ENCODE measurements at places on chromosomes 6 and 20.

- no peak for DNase-seq
Measured at GRCh38 chr6:30795549-30796293, 51.4 kb upstream of the IER3 start.

DNA sequence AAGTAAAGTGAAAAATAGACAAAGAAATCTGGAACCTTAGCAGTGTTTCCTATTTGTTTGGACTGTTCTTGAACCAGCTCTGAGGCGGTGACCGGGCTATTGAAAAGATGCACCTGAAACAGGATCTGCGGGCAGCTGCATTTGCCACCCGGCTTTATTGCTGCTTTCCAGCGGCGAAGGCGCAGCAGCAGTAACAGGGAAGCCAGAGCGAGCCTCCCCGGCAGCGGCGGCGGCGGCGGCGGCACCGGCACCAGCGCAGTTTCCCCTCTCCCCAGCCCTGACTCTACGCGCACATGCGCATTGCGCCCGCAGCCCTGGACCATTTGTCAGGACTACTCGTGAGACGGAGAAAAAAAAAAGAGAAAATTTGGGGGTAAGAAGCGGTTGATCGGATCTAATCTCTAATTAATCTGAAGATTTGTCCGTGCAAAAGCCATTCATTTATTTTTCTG lies at the start of gene L3MBTL3:
TSS of gene L3MBTL3 (plus strand) at position 290 of the 452 bp plus-strand sequence. CDS start 24,119 bp downstream, outside the sequence.
- DNase-seq: peak; percentile 89

GRCh38 chr20:51378171-51378928 lies 164.2 kb downstream of the NFATC2 start:
- DNase-seq: peak; percentile 20

GRCh38 chr6:32971581-32972352 lies 3.4 kb downstream of the BRD2 start:
- peak; percentile 100 for DNase-seq

DNA sequence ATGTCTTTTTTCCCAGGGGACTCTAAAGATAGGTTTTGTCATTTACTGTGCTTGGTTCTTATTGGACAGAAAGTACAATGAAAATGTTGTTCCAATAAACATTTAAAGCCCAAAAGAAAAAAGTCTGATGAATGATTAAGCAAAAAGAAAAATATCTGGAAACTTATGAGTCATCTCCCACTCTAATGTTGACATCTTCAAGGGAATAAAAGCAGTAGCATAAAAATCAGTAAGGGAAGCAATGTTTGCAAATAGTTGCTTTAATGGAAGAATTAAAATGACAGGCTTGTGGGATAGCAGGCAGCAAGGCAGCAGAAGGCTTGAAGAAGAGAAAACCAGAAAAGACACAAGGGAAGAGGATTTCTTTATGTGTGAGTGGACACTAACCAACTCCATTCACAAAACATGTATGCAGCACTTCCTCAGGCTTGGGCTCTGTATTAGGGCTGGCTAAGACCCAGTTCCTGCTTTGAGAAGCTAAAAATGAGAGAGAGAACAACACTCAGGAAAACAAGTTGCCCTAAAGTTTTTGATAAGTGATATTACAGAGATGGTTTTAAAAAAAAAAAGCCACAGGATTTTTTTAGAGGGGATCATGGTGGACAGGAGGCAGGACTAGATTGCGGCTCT lies 263.2 kb upstream of the NT5E start:
- DNase-seq: no peak

- no peak for DNase-seq
Measured at GRCh38 chr6:18101873-18102272, 20.6 kb downstream of the NHLRC1 start.

DNA sequence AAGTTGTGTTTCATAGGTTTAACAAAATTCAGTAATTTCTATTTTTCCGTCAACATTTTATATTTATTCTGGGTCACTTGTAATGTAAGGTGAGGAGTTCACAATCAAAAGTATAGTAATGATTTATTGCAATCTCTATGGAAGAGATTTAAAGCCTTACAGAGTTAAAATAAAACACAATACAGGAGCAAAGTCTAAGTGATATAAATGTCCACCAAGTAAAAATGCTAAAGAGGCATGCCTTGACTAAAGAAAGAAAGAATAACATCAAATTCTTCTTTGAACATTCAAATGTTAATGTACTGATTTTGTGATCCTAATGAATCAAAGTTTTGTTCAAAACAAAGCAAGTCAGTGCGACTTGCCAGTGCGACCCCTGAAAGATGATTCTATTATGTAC lies 61.5 kb downstream of the REPS1 start:
- no peak for DNase-seq

GRCh38 chr20:1418350-1418749 lies 25.5 kb upstream of the FKBP1A start:
- no peak for DNase-seq

DNA sequence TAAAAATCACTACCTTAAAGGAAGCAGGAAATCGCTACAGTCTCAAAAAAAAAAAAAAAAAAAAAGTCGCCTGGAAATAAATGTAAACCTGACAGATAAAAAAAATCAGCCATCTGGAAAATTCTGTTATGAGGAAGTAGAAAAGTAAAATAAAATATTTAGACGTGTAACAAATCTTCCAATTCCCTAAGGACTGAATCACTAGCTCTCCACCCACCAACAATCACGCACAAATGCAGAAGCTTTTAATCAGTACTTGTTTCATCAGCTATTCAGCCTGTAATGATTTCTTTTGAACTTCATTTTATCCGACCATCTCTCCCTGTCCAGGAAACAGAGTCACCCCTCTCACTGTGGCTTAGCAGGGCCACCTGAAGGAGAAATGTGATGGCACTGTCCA lies 59.0 kb downstream of the SLC23A2 start:
- DNase-seq: no peak

DNA sequence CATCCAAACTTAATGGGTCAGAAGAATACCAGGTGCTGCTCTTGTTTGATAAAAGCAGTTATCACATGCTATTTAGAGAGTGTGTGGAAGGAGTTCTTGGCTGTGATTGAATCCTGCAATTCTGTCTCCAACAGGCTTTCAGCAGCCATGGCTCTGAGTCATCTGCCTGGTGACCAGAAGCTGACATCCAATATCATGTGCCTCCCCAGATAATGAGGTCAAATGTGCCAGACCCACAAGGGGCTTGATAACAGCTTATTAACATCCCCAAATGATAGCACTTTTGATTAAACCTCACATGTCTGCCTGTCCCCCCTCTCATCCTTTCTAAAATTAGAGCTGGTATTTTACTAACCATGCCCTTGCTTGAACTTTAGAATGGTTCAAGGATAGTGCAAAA lies 175.7 kb upstream of the PLN start:
- no peak for DNase-seq

GRCh38 chr6:67883500-67884366 lies 751.3 kb upstream of the ADGRB3 start:
- no peak for DNase-seq

DNA sequence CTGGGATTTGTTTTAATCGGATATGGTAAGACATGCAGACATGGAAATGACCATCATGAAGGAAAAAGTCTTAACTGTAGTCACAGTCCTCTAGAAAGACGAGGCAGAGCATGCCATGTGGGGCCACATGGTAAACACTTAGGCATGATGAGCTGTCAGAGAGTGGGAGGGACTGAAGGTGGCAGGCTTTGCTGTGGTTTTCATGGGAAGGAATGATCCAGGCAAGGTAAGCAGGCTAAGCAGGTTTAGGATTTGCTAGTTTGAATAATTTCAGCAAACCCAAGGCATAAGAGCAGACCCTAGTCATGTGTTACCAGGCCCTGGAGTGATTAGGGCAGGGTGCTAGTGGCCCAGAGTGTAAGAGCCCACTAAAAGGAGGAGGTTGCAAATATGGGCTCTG lies 47.2 kb upstream of the STMND1 start:
- no peak for DNase-seq

DNA sequence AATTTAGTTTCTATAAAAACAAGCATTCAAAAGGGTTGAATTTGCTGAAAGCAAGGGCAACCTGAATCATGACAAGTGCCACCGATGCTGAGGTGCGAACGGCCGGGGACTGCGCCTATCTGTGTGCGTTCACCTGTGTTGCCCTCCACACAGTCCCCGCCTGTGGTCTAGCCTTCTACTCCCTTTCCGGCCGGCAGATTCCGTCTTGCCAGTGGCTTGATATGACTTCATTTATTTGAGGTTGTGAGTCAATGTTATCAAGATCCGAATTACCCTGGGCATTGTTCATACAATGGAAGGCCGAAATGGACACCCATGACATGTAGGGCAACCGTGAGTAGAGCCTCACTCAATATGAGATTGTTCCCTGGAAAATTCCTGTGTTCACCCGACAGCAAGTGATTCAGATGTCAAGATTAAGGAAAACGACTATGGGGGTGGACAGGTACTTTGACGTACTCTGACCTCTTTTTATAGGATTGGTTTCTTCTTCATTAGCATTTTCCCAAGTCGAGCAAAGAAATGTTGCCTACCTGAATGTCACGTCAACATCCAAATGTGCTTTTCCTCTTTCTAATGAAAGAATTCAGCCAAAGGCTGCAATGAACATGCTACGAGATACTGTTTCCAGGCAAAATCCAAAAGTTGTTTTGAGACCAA lies 41.1 kb upstream of the NEDD9 start:
- no peak for DNase-seq

GRCh38 chr6:1856381-1856780 lies 246.7 kb downstream of the FOXC1 start:
- no peak for DNase-seq

DNA sequence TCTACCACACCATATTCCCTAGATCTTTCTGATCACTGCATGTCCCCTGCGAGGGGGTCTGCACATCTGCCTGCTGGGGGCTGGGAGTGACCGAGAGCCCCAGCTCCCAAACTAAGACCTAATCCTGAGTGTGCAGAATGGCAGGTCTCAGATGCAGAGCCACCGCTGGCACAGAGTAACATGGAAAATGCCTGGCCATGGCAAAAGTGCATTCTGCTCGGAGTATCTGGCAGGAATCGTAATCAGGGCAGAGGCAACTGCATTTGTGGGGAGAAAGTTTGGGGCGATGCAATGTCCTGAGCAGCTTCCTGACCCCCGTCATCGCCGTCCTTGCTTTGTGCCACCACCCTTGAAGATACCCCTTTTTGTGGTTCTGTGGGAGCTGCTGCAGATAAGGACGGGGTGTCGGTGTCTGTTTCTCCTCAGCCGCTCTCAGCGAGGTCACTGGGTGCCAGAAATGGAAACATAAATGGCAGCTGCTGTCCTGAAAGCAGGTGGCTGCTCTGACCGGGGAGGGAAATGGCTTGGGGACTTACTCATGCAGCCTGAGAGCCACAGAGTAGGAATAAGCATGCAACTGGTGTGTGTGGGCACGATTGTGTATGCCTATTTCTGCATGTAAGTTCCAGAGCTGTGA lies 157.9 kb downstream of the LY86 start:
- DNase-seq: no peak

GRCh38 chr20:50930976-50931305 lies 296 bp downstream of the ADNP start:
- no peak for DNase-seq

DNA sequence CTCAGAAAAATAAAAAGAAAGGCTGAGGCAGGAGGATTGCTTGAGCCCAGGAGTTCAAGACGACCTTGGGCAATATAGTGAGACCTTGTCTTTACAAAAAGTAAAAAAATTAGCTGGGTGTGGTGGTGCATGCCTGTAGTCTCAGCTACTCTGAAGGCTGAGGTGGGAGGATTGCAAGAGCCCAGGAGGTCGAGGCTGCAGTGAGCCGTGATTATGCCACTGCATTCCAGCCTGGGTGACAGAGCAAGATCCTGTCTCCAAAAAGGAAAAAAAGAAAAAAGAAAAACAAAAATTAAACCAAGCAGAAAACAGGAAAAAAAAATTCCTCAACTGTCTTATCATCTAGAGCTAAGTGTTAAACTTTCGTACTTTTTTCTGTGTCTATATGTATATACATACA lies 12.4 kb upstream of the SRSF3 start:
- no peak for DNase-seq

All from KBM-7 (cell line).